ENCODE measurements at places on chromosomes 16 and 17.

DNA sequence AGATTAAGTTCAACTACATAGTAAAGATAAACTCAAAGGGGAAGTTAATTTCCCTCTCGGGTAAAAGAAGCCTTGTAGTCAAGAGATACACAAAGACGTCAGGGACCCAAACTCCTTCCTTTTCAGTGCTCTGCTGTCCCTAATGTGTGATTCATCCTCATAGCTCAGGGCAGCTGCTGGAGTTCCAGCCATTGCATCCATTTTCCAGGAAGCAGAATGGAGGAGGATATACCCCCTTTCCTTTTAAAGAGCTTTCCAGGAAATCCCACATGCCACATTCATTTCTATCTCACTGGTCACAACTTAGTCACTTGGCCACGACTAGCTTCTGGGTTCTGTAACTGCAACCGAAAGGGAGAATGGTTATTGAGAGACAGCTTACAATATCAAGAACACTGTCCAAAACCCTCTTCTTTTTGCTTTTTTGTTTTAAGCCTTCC lies 95.3 kb downstream of the SOCS1 start:
- DNase-seq, result no peak

DNA sequence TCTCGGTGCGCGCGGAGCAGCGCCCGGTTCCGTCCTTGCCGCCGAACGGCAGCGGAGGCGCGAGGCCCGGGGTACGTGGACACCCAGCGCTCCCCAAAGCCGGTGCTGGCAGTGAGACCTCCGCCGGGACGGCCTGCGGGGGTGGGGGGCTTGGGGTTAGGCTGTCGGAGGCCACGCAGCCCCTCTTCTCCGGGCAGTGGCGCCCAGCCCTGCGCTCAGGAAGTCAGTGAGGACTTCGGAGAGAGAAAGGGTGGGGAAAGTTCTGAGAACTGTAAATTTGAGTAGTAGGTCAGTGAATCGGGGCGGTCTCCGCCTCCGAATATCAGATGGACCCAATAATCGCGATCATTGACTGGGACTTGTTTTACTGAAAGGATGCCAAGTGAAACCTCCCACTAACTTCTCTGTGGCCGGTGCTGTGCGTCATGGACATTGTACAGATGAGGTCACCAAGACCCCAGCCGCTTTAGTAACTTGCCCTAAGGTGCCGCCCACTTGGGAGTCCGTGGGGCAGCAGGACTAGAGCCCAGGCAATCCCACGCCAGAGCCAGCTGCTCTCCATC lies 468 bp downstream of the IL4R start:
- DNase-seq, result no peak

GRCh38 chr17:4598776-4599504 lies 14.6 kb downstream of the SMTNL2 start:
- DNase-seq, result no peak

DNA sequence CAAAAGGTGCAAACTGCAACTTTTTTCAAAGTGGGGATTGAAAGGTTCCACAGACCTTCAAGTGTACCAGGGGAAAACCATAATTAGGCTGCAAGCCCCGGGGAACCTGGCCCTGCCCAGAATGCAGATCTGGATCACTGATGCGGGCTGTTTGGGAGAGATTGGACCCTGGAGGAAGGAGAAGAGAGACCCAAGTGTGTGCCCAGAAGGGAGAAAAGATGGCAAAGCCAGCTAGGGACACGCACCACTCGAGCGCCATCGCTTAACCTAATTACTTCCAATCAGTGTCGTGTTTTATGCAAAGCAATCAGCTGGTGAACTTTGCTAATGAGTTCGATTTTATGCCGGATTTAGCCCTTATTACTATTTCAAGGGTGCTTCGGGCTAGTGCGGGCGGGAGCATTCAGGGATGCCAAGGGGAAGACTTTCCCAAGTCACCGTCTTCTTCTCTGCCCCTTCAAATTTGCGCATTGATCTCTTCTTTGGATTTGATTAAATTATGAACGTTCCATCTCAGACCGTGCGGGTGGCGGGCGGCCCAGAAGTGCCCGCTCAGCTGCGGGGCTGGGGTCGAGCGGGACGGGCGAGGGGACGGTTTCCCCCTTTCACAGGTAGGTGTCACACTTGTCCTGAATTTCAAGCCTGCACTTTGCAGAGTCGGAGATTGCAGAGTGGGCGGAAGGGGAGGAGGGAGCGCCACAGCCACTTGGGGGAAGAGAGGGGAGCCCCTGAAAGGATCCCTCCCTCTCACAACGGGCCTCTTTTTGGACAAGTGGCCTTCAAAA lies 4.0 kb downstream of the IRX5 start:
- no peak for DNase-seq

- DNase-seq, result no peak
These were observed 6.7 kb downstream of the MMP28 start for GRCh38 chr17:35788477-35789368.

DNA sequence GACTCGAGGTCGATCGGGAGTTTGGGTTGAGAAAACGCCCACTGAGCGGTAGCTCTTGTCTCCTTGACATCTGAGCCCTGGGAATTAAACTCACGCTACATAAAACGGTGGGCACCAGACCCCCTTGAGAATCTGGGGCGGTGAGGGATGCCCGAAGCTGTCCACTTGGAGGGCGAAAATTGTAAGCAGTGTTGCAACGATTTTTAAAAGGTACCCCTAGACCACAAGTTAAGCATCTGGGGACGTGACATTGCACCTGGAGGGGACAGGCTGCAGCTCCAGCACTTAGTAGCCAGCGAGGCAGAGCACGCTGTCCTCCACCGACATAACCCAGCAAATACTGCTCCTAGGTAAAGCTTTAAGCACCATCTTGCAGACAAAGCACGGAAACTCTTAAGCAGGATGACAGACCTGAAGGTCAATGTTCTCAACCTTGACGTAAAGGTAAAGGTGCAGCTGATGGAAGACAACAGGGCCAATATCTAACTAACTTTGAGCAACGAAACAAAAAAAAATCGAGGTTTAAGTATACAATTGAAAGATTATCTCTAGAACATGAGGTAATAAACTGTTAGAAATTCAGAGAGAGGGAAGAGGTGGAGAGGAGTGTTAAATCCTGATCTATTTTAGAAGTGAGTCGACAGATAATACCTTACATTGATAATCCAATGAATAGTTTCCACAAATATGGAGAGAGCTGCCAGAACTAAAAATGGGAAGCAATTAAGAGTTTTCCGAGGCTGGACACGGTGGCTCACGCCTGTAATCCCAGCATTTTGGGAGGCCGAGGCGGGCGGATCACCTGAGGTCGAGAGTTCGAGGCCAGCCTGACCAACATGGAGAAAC lies 921 bp upstream of the CDR2 start:
- no peak for DNase-seq
